B cell (primary cell): ENCODE measurements at places on chromosomes 13 and 19.

DNA sequence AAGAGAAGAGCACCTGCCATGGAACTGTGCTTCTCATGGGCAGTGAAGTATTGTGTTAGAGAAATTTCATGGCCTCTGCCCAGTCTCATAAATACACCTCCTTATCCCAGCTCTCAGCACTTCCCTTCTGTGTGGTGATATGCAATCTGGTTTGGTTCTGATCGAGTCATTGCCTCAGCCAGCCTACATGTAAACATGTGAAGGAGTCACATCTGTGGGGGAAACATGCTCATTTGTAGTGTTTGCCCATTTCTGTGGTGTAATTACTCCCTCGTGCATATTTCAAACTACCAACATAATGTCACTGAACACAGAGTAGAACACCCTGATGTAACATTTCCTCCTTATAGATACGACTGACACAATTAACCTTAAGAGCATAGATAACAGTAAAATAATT, 183.0 kb downstream of the DCT start:
- no peak for DNase-seq

DNA sequence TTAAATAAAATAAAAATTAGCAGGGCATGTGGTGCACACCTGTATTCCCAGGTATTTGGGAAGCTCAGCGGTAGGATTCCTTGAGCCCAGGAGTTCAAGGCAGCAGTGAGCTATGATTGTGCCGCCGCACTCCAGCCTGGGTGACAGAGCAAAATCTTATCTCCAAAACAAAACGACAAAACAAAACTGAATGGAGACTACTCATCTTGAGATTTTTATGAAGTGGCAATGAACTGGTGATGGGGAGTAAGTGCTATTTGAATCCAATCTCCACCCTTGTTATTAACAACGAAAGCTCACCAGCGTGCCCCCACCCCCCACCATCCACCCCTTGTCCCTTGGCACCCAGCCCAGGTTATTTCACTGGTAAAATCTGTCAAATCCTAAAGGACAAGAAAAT, 45.2 kb upstream of the URI1 start:
- DNase-seq = no peak

DNA sequence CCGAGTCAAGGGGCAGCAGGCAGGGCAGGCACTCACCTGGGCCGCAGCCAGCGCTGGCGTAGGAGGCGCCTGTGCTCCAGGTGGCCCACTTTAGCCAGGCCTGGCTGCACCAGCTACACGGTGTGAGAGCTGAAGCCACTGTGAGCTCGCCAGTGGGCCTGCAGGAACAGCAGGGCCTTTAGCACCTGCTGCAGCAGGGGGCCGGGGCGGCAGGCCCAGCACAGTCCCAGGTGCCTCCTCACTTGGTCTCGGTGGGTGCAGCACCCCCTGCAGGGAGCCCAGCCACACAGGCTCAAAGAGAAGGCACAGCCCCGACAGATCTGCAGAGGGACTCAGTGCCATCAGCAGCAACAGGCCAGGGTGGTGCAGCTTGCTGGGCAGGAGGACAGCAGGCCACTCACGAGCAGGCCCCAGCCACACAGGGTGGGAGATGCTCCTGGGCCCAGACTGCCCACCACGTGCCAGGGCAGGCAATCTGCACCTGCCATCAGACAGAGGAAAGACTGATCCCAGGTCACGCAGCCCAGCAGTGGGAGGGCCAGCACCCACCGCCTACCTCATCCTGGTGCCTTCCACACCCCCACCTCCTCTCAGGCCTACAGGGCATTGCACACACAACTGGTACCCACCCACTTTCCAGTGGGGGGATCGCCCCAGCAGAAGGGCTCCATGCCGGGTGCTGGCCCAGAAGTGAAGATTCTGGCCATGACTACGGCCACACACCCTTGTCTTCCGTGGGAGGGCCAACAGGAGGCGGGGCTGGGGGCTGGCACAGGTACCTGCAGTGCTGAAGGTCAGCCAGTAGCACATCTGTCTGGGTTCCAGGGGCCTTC, 15.8 kb downstream of the ARHGAP33 start:
- DNase-seq = no peak

- DNase-seq = no peak
These were observed 5.6 kb downstream of the INAFM1 start for GRCh38 chr19:47280183-47280797.

GRCh38 chr13:112456138-112457056, 80.2 kb downstream of the SPACA7 start:
- no peak for DNase-seq

GRCh38 chr13:48181482-48182145, 51.4 kb upstream of the ITM2B start:
- DNase-seq = peak; percentile 64

GRCh38 chr19:10802479-10802878, 33.5 kb downstream of the TMED1 start:
- DNase-seq = no peak
